Fibroblast of skin of back (primary cell): ENCODE measurements at places on chromosomes 7 and 10.
A peak's percentile ranks its signal among the peaks of the same experiment; 100 is the strongest.

GRCh38 chr10:60348982-60349381 is 40.7 kb downstream of the ANK3 start:
- DNase-seq: peak; percentile 28

- DNase-seq: no peak
These were observed 23.9 kb downstream of the ITGA8 start for GRCh38 chr10:15695852-15696251.

DNA sequence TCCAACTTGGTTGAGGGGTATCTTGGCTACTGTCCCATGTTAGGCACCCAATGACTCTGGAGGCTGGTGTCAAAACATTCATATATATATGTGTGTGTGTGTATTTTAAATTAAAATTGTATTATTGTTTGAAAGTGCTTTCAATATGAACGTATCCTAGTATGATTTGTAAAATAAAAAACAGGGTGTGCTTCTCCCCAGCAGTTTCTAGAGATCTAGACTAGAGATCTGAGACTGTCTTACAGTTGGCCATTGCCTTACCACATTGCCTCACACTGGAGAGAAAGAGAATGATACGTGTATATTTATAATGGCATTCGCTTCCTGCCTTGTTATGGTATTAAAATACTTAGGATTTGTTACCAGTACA is 1.2 kb downstream of the BAG3 start:
- peak; percentile 78 for DNase-seq

DNA sequence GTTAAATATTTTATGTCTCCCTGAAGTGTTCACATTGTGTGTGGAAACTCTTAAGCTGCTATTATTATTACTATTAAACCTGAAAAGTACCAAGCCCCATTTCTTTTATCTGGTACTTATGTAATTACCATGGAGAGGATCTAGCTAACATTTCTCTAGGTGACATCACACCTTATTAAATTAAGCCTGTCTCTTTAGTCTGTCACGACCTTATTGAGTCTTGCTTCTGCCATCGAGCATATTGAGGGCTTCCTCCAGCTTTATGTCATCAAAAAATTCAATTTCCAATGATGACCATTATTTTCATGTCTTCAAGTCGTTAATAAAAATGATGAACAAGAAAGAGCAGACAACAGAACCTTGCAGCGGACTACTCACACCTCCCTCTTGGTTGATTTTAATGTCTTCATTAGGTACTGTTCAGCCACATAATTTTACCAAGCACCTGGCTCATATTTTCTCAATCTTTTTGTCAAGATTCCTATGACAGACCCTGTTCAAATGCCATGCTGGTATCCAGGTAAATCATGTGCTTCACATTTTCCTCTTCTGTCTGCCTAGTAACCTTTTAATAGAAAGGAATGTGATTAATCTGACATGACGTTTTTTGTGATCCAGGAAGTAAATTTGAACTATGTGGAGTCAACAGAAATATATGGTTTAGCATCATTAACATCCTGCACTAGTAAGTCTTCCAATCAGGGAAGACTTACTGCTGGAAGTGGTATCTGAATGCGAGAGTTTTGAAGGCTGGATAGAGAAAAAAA is 556.7 kb downstream of the SORCS3 start:
- no peak for DNase-seq

GRCh38 chr10:91415816-91416215 is 5.7 kb downstream of the HECTD2 start:
- DNase-seq: no peak

- DNase-seq: peak; percentile 45
These were observed 24.4 kb downstream of the GNG11 start for GRCh38 chr7:93945756-93946535.

DNA sequence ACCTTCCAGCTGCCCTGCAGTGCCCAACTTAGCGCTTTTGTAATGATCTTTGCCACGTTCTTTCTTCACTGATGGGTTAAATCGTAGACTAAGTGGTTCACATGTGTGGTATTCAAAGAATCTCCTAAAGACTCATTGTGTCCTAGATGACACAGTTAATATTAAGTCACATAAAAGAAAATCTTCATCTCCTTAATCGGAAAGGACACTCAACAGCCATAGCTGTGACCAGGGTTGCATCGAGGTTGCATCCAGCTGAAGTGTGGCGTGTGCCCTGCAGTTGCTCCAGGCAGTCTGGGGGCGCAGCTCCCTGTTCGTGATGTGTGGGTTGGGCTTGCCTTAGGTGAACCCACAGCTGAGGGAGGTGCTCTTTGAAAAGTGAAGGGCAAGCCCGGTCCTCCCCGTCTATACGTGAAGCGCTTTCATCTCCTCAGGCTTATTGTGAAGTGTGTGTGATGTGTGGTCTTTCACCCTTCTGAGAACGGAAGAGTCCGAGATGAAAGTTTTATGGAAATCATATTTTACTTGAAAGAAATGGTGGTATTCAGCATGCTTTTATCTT is 122.7 kb downstream of the TRRAP start:
- DNase-seq: peak; percentile 62

GRCh38 chr10:11510281-11510680 is 101.2 kb downstream of the USP6NL start:
- no peak for DNase-seq

GRCh38 chr7:90560730-90561129 is 35.4 kb upstream of the CDK14 start:
- no peak for DNase-seq

GRCh38 chr10:72276013-72276387 is 2.3 kb downstream of the DDIT4 start:
- DNase-seq: peak; percentile 18

- DNase-seq: peak; percentile 54
These were observed 625 bp downstream of the RP9 start for GRCh38 chr7:33108554-33109004.

DNA sequence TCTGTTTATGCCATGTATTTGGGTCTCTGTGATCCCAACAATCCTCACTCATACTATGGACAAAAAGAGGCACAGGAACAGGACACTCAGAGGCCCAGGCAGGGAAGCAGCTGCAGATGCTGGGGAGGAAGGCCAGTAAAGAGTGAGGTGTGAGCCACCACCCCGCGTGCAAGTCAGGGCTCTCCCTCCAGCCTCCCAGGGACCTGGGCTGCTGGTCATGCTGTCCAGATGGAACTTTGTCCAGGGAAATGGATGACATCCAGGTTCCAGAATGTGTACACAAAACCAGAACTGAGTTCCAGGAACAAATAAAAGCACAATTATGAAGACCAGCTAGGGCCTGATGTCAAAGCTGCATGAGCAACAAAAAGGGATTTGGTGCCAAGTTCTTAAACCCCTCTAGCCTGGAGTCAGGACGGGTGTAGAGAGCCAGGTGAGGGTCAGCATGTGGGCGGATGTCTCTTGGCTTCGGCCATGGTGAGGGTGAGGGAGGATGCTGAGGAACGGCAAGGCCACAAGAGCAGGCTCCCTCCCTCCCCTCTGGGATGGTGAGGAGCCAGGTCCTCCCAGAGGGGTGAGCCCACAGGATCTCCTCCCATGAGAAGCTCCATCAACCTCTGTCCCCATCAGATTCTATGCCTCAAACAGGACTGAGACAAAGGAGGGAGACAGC is 739.7 kb downstream of the PARD3 start:
- DNase-seq: no peak

DNA sequence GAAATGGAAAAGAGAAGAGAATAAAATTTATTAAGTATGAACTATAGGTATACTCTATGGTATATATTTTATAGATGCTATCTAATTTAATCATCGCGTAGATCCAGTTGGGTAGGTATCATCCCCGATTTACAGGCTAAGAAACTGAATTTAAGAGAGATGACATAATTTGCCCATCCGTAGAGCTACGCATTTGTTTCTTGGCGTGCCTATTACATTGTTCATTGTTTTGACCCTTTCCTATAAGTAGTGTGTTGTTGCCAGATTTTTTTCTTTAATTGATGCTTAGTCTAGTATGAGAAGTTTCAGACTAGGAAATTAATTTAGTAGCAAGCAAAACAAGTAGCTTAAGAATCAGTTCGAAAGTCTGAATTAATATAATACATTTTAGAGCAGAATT is 205.7 kb upstream of the NPSR1 start:
- no peak for DNase-seq

- DNase-seq: no peak
These were observed 72.4 kb upstream of the LRRC4 start for GRCh38 chr7:128103498-128104107.

GRCh38 chr7:67593794-67594193 is 597.2 kb downstream of the TYW1 start:
- DNase-seq: no peak

GRCh38 chr10:48801001-48801421 is 116.3 kb downstream of the WDFY4 start:
- DNase-seq: no peak

GRCh38 chr10:49758249-49758930 is 3.7 kb downstream of the OGDHL start:
- no peak for DNase-seq

GRCh38 chr10:94324609-94325233 is 38.0 kb downstream of the NOC3L start:
- no peak for DNase-seq

DNA sequence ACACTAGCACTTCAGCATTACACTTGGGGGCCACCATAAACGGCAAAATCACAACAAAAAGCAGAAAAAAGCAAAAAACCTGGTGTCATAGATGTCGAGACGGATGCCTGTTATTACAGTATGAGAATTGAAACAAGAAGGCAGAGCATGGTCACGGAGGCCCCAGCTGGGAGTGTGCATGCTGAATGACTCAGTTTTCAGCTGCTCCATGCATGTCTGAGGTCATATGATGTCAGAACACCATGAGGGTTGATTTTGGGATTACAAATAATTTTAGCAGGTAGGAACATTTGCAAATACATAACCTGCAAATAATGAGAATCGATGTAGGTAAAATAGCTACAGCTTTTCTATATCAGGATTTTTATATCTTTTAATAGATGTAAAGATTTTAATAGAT is 19.1 kb downstream of the ZMYND11 start:
- DNase-seq: peak; percentile 45

DNA sequence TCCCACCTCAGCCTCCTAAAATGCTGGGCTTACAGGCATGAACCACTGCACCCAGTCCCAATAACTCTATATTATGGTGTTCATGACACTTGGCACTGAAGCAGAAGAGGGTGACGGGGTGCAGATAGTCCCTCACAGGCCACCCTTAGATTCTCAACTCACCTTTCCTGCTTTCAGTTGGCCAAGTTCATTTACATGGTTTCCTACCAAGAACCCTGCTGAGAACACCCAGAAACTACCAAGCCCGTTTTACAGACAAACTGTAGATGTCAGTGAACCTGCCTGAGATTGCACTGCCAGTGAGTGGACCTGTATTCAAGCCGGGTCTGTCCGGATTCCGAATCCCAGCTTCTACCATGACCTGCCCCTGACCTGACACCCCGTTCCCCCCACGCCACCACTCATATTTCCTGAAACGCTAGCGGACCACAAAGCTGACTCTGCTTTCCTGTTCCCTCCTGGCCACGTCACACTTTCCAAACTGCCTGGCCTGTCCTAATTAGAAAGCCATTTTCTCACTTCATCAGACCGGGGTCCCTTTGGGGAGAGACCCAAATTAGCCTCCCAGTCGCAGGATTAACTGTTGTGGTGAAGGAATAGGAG is 17.3 kb downstream of the GRID2IP start:
- no peak for DNase-seq

- DNase-seq: peak; percentile 87
These were observed 21.6 kb upstream of the GIMAP8 start for GRCh38 chr7:150428671-150429451.

DNA sequence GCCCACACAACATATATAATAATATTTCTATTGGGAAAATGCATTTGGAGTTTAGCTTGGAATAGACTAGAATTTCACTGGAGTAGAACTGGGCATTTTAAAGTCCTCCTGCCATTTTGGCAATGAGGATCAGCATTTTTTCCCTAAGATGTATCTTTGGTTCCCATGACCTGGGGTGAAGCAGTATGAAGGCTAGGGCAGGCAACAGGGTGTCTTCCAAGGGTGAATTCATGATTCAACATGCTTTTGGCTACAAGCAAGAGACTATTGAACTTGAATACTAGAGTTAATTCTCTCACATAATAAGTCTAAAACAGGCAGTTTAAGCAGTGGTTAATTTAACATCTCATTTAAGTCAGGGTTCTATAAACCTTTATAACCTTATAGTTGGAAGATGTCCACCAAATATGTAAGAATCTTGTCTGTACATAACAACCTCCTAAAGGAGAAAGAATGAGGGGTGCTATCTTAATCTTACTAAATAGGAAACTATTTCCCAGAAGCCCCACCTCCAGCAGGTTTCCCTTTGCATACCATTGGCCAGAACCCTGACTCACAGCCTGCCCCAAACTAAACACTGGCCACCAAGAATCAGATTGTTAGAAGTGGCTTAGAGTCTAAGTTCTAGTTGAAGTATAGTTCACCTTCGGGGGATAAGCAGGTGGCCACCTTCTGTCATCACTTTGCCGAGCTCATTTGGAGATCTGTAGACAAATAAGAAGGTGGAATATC is 96.0 kb upstream of the PRPS1L1 start:
- DNase-seq: peak; percentile 16

DNA sequence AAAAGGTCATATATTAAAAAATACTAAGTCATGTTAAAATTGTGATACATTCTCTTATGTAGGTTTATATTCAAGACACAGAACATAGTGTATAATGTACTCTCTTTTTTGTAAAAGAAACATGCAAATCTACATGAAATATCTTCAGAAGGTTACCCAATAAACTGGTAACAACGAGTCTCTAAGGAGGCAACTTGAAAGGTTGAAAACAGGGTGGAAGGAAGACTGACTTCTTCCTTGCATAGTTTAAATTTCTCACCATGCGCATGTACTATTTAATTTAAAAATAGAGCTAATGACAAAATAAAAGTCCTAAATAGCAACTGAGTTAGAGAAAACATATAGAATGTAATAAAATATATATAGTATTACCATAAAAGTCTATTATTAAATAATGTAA is 132.5 kb downstream of the NT5C2 start:
- DNase-seq: no peak

GRCh38 chr10:29611781-29612381 is 22.9 kb downstream of the SVIL start:
- peak; percentile 46 for DNase-seq

- peak; percentile 92 for DNase-seq
These were observed 39.6 kb downstream of the GRK5 start for GRCh38 chr10:119246862-119247549.

GRCh38 chr10:20277820-20278219 is 461.6 kb downstream of the PLXDC2 start:
- no peak for DNase-seq

GRCh38 chr10:113967126-113967525 is 76.5 kb upstream of the ADRB1 start:
- no peak for DNase-seq

DNA sequence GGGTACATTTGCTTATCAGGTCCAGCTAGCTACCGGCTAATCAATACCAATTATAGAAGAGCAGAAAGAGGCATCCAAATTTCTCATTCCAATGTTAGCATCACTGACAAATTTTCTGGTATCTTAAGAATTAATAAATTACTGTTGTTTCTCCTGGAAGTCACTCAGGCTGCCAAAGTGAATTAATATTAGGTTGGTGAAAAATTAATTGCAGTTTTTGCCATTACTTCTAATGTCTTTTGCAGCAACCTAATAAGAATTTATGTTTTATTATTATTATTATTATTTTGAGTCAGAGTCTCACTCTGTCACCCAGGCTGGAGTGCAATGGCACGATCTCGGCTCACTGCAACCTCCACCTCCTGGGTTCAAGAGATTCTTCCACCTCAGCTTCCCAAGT is 979.9 kb downstream of the TYW1 start:
- no peak for DNase-seq

GRCh38 chr10:36899652-36900051 is 225.7 kb upstream of the ANKRD30A start:
- no peak for DNase-seq
